ENCODE measurements at places on chromosomes 11 and 22. TPM values are rescaled to one million over a fixed set of nuclear protein-coding genes. Genes with fewer than 3 reads are reported as not detected.

Gene VPREB1
- total RNA-seq: not detected

Gene SHANK3
- total RNA-seq: 0.17 TPM

Gene GP1BB
- total RNA-seq: not detected

Gene C22orf42
- total RNA-seq: not detected

Gene OR51A2
- not detected for total RNA-seq

Gene DMC1
- 14.2 TPM for total RNA-seq

Gene MOGAT2
- total RNA-seq: not detected

Gene MS4A4A
- total RNA-seq: not detected

Gene CCDC73
- total RNA-seq: not detected

Gene DEUP1
- total RNA-seq: not detected

Gene ACCS
- total RNA-seq: 19.7 TPM

Gene RTN4RL2
- total RNA-seq: 0.23 TPM

Gene IL18
- not detected for total RNA-seq

Gene NEFH
- total RNA-seq: 7.9 TPM

Gene HOATZ
- not detected for total RNA-seq

Gene CRYBB3
- not detected for total RNA-seq

Gene CPT1B
- 63.1 TPM for total RNA-seq

Gene PARVA
- not detected for total RNA-seq

Gene MMP7
- not detected for total RNA-seq

Gene C11orf16
- total RNA-seq: not detected

Gene VPS11
- total RNA-seq: 20.2 TPM

Gene CNGA4
- not detected for total RNA-seq

Gene CYTH4
- total RNA-seq: 44.9 TPM

Gene FREY1
- total RNA-seq: 1.8 TPM

Gene DRD2
- total RNA-seq: not detected

Gene DNAJB7
- total RNA-seq: not detected

Gene OR8A1
- total RNA-seq: not detected

Gene MTCH2
- 128 TPM for total RNA-seq

Gene CCDC157
- total RNA-seq: 3.2 TPM

Gene MRPL49
- total RNA-seq: 81.4 TPM

Gene FAM180B
- 0.19 TPM for total RNA-seq

Gene ADAMTS8
- total RNA-seq: not detected

Gene EMID1
- total RNA-seq: not detected

Gene OR8G5
- total RNA-seq: not detected

Gene MYOD1
- total RNA-seq: not detected

Gene KRTAP5-1
- total RNA-seq: not detected

Gene GAB4
- total RNA-seq: not detected

Gene DBX1
- not detected for total RNA-seq

Gene POTEH
- not detected for total RNA-seq

Gene SLC22A8
- not detected for total RNA-seq

All from activated CD4-positive, alpha-beta T cell treated with anti-CD3 and anti-CD28 coated beads, Interleukin-2, amount 10 ng/mL, durations not matched to agents 24 days and 14 days (primary cell).